ENCODE measurements at places on chromosomes 5 and 9.

- peak; percentile 56 for DNase-seq
Observed at GRCh38 chr5:127934791-127935256, 148.7 kb upstream of the SLC12A2 start.

DNA sequence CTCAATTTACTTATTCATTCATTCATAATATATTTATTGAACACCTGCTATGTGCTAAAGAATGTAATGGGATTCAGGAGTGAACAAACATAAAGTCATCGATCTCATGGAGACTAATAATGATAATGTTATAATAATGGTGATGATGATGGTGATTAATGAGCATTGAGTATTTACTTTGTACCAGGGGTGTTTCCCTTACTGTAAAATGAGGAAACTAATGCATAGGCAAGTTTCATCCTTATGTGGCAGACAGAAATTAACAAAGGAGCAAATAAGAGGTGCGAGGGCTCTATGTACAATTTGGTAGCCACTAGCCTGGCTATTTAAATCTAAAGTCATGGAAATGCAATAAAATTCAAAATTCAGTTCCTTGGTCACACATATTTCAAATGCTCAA, 11.1 kb upstream of the LCP2 start:
- no peak for DNase-seq

DNA sequence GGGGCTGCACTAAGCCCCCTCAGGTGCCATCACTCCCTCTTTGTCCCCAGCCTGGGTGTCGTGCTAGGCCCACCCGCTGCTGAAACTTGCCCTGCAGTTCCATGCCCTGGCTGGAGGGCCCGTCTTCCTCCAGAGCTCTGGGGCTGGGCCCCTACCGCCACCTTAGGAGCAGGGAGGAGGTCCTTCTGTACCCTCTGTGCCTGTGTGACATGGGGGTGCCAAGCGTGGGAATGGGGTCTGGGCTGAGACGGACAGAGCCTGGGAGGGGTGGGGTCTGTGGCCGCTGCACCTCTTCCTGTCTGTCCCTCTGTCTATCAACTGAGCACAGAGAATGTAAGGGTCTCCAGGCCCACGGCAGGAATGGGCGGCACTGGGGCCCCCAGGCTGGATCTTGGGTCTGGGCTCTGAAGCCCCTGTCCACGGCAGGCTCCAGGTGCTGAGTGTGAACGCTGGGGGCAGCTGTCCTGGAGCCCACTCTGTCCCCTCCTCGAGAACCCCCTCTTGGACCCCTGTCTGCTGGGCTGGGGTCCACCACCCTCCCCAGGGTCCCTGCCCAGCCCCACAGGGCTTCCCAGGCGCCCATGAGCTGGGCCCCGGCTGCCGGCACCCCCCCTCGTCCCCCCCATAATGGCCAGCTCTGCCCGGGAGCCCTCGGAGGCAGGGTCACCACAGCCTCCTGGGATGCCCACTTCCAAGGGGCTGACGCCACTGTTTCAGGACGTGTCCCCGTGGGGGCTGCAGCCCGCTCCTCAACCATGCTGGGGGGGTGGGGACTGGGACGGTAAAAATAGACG, 15.8 kb upstream of the NRARP start:
- peak; percentile 5 for DNase-seq

DNA sequence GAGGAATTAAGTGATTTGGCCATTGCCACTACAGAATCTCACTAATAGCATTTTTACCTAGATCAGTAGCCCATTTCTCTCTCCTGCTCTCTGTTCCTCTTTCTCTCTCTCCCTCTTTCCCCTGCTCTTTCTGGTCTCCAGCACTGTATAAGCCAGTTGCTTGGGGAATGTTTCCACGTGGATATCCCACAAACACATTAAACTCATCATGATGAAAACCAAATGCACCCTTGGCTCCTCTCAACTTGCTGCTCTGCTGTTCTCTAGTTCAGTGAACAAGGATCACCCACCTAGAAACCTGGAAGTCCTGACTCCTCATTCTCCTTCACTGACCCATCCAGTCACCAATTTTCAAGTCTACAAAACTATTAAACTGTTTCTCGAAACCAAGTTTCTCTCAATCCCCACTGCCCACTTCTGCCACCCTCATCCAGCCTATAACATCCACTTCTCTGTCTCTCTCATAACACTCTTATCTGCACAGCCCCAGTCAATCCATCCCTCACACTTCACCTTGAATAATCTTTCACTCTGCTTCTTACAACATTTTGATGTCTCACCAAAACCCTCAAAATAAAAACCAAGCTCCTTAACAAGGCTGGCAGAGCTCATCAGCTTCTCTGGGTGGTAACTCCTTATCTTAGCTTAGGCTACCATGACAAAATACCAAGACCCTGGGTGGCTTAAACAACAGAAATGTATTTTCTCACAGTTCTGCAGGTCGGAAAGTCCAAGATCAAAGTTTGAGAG, 79.3 kb downstream of the ARL15 start:
- no peak for DNase-seq

DNA sequence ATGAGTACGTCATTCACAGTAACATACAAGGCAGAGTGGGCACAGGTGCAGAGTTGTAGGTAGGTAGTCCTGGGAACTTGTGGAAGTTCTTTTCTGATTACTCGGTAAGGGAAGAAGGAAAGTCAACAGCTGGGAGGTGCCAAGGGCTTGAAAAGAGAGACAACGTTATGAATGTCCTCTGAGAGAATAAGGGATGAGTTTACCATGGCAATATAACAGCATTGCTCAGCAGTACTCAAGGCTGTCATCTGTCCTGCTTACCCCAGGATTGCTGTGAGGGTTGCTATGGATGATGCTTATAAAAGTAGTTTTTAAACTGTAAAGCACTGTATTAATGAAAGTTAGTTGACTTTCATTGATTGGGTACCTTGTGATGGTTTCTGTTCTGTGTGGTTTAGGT, 369.1 kb upstream of the SGCD start:
- no peak for DNase-seq

DNA sequence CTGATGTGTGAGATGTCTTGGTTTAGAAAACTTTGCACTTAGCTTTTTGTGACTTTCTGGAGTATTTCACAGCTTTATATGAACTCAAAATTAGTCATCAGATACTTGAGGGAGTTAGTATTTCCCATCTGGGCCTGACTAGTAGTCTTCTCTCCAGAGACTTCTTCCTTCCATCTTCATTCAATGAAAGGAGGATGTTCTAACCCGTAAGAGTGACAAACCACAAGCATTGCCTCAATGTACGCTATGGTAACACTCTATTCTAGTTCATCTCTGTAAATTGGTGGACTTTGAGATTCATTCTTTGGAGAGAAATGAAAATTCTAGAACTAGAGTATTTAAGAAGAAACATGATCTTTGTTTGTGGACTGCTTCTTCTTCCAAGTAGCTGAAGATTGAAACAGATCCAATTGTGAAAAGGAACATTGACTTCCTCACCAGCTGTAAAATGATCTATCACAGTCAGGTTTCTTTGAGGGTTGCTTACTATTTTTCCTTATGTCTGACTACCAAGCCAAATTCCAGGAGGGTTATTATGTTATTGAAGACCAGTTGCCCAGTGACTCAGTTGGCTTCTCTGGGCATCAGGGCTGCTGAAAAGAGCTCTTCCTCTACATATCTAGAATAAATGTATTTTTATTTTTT, 157.6 kb downstream of the SLC12A2 start:
- peak; percentile 24 for DNase-seq

- no peak for DNase-seq
Observed at GRCh38 chr5:124060413-124061067, 548.6 kb downstream of the CSNK1G3 start.

DNA sequence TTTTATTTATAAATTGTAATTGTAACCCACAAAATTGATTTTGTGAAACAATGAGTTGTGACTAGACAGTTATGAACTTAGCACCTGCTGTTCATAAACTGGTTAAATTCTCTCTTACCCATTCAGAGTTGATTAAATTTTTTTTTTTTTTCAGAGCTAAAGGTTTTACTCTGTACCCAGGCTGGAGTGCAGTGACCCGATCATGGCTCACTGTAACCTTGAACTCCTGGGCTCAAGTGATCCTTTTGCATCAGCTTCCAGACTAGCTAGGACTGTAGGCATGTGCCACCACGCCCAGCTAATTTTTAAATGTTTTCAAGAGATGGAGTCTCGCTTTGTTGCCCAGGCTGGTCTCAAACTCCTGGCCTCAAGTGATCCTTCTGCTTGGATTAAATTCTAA, 1.9 kb downstream of the HSD17B4 start:
- no peak for DNase-seq

GRCh38 chr5:7805379-7805778, 45.6 kb downstream of the CFAP90 start:
- no peak for DNase-seq

GRCh38 chr5:3622961-3623360, 27.3 kb downstream of the IRX1 start:
- DNase-seq, result no peak

DNA sequence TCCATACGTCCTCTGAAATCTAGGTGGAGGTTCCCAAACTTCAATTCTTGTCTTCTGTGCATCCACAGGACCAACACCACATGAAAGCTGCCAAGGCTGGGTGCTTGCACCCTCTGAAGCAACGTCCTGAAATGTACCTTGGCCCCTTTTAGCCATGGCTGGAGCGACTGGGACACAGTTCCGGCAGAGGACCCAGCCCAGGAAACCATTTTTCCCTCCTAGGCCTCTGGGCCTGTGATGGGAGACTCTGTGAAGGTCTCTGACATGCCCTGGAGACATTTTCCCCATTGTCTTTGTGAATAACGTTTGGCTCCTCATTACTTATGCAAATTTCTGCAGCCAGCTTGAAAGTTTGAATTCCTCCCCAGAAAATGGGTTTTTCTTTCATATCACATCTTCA, 261.8 kb upstream of the RFX3 start:
- no peak for DNase-seq

GRCh38 chr5:36200513-36200912, 41.2 kb downstream of the NADK2 start:
- no peak for DNase-seq
